ENCODE measurements at places on chromosomes 3 and 15.

GRCh38 chr3:31695280-31696008 is 162.7 kb downstream of the STT3B start:
- DNase-seq = no peak

- no peak for DNase-seq
These were observed 856.8 kb downstream of the OTOL1 start for GRCh38 chr3:162353414-162353813.

- DNase-seq = no peak
These were observed 10.2 kb upstream of the HHATL start for GRCh38 chr3:42712688-42713372.

DNA sequence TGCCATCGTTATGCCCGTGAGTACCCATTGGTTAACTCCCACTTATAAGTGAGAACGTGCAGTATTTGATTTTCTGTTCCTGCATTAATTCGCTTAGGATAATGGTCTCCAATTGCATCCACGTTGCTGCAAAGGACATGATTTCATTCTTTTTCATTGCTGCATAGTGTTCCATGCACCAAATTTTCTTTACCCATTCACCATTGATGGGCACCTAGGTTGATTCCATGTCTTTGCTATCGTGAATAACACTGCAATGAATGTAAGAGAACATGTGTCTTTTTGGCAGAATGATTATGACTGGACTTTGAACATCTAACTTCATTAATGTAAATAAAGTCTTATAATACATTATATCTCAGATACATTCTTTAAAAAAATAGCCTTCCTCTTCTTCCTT is 169.6 kb upstream of the CDIN1 start:
- DNase-seq = no peak

GRCh38 chr3:39900462-39901002 is 91.1 kb downstream of the MYRIP start:
- no peak for DNase-seq

DNA sequence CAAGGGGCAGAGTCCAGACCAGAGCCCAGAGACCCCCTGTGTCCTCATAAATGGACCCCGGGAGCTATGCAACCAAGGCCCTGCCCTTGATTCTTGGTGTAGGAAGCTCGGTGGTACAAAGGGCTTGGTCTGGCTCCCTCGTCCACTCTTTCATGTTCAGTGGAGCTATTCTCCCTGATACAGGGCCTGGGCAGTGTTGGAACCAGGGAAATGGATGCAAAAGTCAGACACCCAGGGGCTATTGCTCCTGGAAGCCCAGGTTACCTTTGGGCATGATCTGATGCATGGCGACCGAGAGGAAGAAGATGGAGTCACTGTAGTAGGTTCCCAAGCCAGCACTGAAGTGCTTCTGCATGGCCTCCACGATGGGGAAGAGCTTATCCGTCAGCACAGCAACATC is 44.5 kb downstream of the XXYLT1 start:
- DNase-seq = no peak

GRCh38 chr15:41848631-41849030 is 10.0 kb downstream of the PLA2G4B start:
- no peak for DNase-seq

- no peak for DNase-seq
These were observed 2.3 kb upstream of the EDEM1 start for GRCh38 chr3:5185093-5185673.

- peak; percentile 32 for DNase-seq
These were observed 2.9 kb downstream of the GATA2 start for GRCh38 chr3:128489927-128490649.

DNA sequence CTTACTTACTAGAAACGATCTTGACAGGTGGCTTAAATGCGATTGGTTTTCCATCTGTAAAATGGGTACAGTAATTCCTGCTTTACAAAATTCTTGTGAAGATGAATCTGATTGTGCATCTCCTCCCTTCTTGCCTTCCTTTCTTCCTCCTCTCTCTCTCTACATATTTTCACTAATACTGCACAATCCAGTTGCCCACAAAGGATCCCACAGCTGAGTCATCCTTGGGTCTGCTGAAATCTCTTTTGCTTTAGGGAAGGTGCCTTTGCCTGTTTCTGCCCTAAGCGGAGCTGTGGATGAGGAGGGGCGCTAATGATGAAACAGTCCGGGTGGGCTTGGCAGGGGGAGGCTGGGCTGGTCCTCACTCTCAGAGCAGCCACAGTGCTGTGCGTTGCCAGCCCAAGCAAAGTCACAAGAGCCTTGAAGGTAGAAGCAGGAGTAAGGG is 46.1 kb downstream of the AMOTL2 start:
- no peak for DNase-seq

GRCh38 chr3:161914703-161915417 is 418.3 kb downstream of the OTOL1 start:
- DNase-seq = peak; percentile 85

- DNase-seq = no peak
These were observed 93.7 kb downstream of the MCTP2 start for GRCh38 chr15:94324835-94325767.

DNA sequence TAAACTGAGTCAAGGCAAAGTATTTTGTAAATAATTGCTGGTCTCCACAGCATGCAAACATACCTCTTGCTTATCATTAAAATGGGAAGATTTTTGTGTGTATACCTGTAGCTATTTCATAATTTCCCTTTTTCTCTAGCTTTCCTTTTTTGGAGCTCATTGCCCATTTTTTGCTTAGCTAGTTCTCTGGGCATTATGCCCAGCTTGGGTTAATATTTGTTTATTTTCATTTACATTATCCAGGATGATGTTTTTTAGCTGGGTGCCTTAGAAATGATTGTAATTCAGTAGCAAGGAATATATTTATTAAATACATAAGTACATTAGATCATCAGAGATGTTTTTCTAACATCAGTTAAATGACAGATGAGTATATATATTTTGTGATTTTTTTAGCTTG is 1271.7 kb upstream of the GBE1 start:
- peak; percentile 2 for DNase-seq

DNA sequence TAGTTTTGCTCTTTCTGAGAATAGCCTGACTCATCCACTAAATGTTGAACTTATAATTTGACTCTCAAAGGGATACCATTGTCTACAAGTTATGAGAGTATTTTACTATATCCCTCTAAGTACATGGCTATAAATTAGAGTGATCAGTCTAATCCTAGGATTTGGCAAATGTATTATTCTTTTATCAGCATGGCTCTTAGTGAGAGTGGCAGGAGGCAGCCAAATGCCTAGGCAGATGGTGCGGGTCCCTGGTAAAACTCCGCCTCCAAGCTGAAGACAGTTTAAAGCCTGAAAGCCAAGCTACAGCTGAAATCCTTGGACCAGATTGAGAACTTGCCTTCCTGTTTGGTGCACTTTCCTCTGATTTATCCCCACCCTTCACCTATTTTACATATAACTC is 631.8 kb downstream of the SQOR start:
- DNase-seq = no peak

DNA sequence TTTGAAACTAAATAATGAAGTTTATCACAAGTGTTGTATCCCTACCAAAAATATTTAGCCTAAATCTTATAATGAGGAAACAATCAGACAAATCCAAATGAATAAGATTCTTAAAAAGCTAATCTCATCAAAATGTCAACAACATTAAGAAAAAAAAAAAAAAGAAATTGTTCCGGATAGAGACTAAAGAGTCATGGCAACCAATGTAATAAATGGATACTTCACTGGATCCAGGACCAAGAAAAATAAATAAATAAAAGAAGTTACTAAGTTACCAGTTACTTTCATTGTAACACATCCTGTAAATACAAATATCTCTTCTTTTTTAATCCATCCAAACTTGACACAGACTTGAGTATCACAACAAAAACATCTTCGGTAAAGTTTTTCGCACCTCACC is 607 bp downstream of the MRPL47 start:
- no peak for DNase-seq

GRCh38 chr15:100202309-100202960 is 139.3 kb downstream of the ADAMTS17 start:
- DNase-seq = no peak

DNA sequence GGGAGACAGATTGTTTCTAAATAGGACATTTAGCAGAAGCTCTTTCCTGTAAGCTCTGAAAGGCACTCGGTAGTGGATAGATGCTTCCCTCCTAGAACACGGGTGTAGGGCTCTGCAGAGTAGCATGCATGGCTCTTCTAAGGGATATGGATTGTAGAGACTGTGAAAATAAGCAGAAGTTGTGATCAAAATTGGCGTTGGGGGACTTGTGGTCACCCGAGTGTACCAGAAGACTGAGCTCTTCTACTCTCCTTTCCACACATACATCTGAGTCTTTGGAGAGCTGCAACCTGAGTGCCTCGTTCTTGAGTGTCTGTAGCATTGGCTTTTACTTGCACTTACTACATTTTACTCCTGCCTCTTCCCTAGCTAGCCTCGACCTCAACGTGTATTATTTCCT is 197.7 kb downstream of the LPP start:
- no peak for DNase-seq

GRCh38 chr15:71116942-71117341 is 1.7 kb downstream of the THSD4 start:
- no peak for DNase-seq

GRCh38 chr3:50427217-50427616 is 67.9 kb upstream of the TMEM115 start:
- peak; percentile 57 for DNase-seq

DNA sequence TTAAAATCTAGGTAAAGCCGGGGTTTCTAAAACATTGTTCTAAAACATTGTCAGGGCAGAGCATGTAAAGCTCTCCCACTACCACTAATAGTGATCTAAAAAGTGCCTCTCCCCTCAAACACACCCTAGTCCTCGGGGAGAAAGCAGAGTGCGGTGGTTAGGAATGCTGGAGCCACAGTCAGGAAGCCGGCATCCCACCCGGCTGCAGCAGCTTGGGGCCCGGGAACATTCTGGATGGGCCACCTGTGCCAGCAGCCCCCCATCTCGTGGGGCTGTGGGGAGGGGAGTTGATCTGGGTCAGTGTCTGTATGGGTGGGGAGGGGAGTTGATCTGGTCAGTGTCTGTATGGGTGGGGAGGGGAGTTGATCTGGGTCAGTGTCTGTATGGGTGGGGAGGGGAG is 176.9 kb downstream of the APBA2 start:
- DNase-seq = no peak

- DNase-seq = no peak
These were observed 6.7 kb downstream of the PLOD2 start for GRCh38 chr3:146154316-146154715.

DNA sequence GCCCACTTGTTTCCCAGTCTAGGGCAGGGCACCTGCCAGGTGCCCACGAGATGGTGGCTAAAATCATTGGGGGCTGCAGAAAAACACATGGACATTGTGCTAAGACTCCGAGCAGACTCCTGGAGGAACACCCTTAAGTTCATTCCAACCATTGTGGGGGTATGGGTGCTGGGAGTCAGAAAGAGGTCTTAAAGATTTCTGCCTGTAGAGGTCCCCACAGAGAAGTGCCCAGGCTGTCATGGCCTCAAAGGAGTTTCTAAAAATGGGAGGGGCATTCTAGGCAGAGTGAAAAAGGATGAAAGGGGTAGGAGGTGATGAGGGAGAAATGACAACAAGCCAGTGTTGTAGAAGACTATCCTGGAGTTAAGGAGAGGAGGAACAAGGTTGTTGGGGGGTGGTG is 17.1 kb downstream of the RBP1 start:
- no peak for DNase-seq

GRCh38 chr3:132641837-132642538 is 17.6 kb downstream of the ACAD11 start:
- DNase-seq = peak; percentile 63

GRCh38 chr3:62835554-62836236 is 39.5 kb downstream of the CADPS start:
- DNase-seq = no peak

GRCh38 chr3:103381296-103382079 is 946.7 kb downstream of the ZPLD1 start:
- no peak for DNase-seq

- DNase-seq = no peak
These were observed 110.1 kb upstream of the MLF1 start for GRCh38 chr3:158460926-158461325.

GRCh38 chr15:65071381-65071811 is 3.6 kb upstream of the RASL12 start:
- DNase-seq = no peak

DNA sequence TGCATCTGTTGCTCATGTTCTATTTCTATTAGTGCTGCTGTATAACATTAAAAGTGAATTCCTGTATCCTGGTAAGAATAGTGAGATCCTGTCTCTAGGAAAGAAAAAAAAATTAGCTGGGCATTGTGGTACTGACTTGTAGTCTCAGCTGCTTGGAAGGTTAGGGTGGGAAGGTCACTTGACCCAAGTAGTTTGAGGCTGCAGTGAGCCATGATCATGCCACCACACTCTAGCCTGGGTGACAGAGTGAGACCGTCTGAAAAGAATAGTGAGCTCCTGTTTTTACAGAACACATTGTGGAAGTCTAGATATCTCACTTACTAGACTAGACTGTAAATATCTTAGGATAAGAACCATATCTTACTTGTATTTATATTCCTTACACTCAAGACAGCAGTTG is 4.6 kb downstream of the ATP11B start:
- no peak for DNase-seq

- DNase-seq = no peak
These were observed 55.6 kb upstream of the ACAN start for GRCh38 chr15:88747631-88748030.

DNA sequence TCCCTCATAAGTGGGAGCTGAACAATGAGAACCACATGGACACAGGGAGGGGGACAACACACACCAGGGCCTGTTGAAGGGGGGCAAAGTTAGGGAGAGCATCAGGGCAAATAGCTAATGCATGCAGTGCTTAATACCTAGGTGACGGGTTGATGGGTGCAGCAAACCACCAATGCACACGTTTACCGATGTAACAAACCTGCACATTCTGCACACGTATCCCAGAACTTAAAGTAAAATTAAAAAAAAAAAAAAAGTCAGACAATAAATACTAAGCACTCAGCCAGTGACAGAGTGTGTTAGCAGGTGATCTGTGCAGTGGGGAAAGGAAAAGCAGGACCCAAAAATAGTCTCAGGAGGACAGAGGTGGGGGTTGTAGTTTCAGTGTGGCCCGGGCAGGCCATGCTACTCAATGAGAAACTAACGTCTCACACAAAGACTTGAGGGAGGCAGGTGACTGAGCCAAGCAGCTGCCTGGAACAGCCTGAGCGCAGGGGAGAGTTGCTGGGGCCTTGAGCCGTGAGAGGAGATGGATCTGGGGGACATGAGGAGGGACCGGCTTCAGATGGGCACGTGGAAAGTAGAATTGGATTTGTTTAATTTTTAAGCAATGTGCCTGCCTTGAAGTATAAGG is 18.4 kb downstream of the ANKDD1A start:
- no peak for DNase-seq

GRCh38 chr3:330494-331115 is 134.0 kb downstream of the CHL1 start:
- DNase-seq = no peak

- DNase-seq = no peak
These were observed 223.9 kb downstream of the MFSD1 start for GRCh38 chr3:159025733-159026132.
